Stimulated activated CD8-positive, alpha-beta memory T cell treated with anti-CD3 and anti-CD28 coated beads, Interleukin-7, amount 100 ng/mL, for 1 hour (primary cell): ENCODE measurements at places on chromosomes 16 and 17.

DNA sequence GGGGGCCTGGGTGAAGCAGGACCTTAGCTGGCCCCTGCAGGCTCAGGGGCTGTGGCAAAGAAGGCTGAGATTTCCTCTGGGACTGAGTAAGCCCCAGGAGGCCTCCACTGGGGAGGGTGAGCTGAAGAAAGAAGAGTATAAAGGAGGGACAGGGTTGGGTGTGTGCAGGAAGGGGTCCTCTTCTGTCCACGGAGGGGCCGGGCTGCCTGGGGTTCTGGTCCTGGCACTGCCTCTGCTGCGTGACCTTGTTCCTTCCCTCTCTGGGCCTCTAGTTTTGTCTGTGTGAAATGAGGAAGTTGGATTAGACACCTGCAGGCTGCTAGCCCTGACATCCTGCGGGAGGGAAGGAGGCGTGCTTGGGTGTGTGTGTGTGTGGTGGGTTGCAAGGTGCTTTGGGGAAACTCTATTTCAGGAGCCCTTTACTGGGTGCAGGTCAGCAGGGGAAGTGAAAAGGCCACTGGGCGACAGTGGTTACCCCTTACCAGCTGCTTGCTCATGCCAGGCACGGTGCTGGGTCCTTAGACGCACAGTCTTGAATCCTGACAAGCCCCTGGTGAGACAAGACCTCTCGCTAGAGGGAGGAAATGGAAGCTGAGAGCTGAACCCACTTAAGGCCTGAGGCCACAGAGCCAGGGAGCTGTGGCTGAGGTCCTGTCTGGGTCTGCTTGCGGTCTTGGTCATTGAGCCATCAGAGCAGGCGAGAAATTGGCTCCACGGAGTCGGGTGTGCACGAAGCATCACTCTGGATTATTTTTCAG lies 60.7 kb downstream of the OR1D5 start:
- no peak for DNase-seq

DNA sequence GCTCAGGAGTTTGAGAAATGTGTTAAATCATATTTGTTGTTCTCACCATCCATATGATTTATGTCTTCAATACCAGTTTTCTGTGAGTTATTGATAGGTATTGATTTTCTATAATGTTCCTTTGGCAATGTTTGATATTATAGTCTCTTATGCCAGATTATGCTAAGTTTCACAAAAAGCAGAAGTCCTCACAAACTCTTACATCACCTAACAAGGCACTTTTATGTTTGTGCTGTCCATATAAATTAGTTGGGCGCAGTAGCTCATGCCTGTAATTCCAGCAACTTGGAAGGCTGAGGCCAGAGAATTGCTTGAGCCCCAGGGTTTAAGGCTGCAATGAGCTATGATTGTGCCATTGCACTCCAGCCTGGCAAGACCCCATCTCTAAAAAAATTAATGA lies 12.6 kb upstream of the UQCRC2 start:
- no peak for DNase-seq

- no peak for DNase-seq
Measured at GRCh38 chr17:77778636-77779489, 179.6 kb upstream of the TNRC6C start.

DNA sequence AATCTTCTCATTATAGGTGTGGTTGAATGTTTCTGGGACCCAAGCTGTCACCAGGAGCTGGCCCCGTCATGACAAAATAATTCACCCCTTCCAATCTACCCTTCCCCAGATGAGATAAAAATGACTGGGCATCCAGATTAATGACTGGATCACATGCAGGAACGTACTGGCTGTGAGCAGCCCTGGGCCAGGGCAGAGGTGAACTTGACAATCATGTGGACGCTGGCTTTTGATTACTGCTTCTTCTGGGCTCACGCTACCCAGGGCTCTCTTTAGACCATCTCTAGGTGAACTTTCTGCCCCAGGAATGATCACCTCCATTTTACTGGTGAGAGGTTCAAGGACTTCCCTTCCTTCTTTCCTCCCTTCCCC lies 18.3 kb downstream of the CBX4 start:
- no peak for DNase-seq

DNA sequence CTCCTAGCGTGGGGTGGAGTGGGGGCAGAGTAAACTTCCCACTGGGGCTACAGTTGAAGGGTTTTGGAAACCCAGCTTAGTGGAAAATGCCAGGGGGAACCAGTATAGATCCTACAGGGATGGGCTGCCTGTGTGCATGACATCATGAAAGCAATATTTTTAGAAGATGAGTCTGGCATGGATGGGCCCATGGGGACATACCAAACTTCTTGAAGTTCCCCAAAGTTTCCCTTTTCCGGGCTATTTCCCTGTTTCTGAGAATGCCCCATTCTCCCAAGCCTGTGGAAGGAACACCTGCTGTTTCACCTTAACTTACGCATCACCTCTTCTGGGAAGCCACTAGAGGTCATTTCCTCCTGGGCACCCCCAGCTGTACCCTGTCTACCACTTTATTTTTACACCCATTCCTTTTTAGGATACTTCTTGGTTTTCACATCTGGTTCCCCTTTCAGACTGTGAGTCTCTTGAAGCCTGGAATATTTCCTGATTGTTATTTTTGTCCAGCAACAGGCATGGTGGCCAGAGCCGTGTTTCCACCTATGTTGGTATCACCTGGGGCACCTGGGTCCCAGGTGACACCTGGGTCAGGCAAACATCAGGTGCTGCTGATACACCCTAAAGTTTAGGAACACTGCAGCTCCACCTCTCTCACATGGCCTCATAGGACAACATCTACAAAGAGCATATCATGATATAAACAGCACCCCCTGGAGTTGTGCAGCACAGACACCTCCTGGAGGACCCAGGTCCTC lies 9.8 kb downstream of the SOCS3 start:
- no peak for DNase-seq

DNA sequence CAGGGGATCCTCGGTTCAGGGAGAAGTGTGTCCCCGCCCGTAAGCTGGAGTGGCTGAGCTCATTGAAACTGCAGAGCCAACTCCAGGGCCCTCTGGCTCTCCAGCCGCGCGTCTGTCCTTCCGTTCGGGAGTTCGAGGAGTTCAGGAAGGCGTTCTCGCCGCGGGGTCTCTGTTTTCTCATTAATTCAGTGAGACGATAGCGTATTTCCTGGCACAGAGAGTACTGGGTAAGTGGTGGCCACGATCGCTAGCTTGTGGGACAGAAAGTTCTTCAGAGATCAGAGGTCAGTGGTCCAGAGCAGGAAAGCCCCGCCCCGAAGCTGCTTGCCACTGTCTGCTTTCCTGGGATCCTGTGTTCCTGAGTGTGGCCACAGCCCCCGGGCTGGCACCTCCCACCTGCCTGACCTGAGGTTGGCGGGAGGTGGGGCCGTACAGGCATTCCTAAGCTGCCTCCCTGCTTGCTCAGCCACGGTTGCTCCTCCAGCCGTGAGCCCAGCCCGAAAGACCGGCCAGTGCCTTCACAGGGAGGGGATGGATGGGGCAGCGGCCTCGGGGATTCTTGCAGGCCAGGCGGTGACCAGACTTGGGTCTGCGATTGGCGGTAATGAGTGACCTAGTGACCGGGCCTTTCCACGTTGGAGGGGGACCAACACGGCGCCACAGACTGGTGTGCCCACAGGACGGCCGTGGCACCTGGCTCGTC lies 8.9 kb downstream of the BAIAP2 start:
- DNase-seq = no peak

DNA sequence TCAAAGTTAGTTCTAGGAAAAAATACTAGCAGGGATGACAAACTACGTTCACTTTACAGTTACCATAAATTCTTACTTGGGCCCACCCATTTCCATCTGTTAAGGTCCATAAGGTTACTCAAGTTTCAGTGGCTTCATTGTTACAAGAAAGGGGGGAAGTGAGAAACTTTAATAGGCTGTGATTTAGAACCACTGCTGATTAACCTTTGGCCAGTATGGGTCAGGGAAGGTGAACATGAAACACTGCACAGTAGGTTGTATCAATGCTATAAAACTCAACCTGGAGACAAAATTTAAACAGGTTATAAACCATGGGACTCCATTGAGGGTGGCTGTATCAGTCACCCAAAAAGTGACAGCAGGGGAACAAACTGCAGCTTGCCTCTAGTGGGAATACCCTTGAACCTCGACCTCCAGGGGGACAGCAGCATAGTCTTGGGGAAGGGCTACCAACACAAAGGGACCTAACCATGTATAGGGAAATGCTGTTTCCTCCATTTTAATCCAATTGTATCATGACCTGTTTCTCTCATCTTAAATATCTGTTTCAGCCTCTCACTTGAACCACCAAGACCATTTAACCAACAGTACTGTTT lies 10.4 kb downstream of the PTRH2 start:
- no peak for DNase-seq

GRCh38 chr17:77205396-77206125 lies 64.8 kb downstream of the SEC14L1 start:
- no peak for DNase-seq

DNA sequence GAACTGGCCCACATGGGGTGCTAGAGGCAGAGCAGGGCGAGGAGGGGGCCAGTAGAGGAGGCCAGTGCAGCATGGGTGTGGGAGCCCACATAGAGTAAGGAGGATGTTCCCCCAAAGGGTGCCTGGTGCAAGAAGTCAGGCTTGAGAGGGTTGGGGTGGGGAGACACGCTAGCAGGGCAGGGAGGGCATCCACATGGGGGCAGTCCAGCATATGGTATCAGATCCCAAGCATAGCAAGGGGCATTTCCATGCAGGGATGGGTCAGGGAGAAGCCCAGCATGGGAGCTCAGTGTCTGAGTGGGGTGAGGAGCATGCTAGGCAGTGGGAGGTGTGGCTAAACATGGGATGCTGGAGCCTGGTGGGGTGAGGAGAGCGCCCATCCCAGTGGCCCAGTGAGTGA lies 213.7 kb downstream of the COPRS start:
- DNase-seq = no peak

DNA sequence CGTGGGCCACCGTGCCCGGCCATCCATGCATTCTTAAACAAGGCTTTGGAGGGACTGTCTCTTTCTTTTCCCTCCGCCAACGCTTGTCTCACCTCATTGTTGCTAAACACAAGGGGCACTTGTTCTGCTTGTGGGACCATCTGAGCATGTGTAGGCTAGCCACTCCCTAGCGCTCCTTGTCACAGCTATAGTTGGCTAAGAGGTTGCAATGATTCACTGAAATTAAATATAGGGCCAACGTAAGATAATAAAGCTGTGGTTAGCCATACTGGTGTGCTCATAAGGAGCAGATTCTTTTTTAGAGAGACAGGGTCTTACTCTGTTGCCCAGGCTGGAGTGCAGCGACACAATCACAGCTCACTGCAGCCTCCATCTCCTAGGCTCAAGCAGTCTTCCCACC lies 41.2 kb downstream of the KIAA0513 start:
- DNase-seq = no peak

GRCh38 chr16:87212026-87212425 lies 105.2 kb downstream of the C16orf95 start:
- DNase-seq = no peak

- no peak for DNase-seq
Measured at GRCh38 chr17:41734139-41734948, at the start of gene HAP1. Gene HAP1 (minus strand): TSS chr17:41734643. CDS start chr17:41734634, 9 bp downstream.

DNA sequence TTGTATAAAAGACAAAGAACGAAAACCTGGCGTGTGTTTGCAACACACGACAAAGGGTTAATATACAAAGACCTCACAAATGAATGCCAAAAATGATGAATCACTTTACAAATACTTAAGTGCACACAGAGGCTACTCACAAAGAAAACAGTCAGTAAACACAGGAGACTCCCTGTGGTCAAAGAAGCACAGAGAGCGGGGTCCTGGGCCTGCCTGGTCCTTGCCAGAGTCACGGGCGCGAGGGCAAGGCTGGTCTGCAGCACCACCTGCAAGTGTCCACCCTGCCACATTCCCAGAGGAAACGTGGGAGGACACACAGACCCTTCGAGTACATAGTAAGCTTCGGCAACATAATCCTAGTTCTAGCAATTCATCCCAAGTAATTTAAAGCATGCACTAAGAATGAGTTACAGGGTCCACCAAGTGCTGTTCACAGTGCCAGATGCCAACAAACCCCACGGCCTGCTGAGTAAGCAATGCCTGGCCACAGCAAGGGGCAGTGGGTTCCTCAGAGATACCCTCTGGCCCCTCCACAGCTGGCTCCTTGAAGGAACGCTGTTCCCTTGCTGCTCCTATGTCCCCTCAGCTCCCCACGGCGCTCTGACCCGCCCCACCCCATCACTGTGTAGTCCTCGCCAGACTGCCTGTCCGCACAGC lies 24.6 kb upstream of the FAAP100 start:
- no peak for DNase-seq

DNA sequence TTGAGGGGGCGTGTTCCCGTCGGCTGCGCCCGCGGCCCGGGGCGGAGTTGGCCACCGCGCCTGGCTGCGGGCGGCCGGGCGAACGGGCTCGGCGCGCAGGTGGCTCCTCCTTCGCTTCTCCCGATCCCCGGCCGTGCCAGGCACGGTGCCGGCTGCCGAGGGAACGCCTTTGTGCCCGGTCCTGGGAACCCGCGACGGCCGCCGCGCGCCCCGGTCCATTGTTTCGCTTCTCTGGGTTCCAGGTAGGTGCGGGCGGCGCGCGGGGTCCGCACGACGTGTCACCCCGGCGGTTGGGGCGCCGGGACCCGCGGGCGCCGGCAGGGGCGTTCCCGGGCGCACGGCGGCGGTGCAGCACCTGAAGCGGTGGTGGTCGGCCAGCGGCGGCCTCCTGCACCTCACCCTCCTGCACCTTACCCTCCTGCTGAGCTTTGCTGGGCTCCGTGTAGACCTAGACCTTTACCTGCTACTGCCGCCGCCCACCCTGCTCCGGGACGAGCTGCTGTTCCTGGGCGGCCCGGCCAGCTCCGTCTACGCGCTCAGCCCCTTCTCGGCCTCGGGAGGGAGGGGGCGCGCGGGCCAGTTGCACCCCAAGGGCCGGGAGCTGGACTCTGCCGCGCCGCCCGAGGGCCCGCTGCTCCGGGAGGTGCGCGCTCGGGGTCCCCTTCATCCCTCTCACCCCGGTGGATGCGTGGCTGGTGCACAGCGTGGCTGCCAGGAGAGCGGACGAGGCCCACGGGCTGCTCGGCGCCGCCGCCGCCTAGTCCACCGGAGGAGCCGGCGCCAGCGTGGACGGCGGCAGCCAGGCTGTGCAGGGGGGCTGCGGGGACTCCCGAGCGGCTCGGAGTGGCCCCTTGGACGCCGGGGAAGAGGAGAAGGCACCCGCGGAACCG lies 99.9 kb downstream of the EFCAB13 start:
- no peak for DNase-seq

GRCh38 chr16:59169168-59169567 lies 435.1 kb upstream of the GOT2 start:
- DNase-seq = no peak

GRCh38 chr16:23290189-23291062 lies 11.7 kb upstream of the SCNN1B start:
- DNase-seq = no peak

DNA sequence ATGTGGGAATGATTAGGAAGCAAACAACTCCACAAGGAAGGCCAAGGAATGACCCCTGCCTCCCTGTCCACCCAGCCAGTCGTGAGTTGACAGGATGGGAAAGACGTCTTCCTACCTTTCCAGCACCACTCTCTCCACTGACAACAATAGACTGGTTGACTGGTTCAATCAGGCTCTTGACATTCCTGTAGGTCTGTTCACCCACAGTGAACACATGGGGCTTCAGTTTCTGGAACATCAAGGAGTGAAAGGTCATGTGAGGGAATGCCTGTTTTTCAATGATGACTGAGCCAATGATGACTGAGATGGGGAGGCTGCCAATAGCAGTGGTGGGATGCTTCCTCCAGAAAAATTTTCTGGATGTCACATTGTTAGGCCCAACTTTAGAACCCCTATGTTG lies 9.6 kb downstream of the MYO19 start:
- DNase-seq = no peak
